ENCODE measurements at places on chromosomes 5 and 9. TPM values are rescaled to one million over a fixed set of nuclear protein-coding genes. Genes with fewer than 3 reads are reported as not detected.

- DNase-seq: no peak
Observed at GRCh38 chr5:43638546-43638945, 35.6 kb downstream of the NNT start.

DNA sequence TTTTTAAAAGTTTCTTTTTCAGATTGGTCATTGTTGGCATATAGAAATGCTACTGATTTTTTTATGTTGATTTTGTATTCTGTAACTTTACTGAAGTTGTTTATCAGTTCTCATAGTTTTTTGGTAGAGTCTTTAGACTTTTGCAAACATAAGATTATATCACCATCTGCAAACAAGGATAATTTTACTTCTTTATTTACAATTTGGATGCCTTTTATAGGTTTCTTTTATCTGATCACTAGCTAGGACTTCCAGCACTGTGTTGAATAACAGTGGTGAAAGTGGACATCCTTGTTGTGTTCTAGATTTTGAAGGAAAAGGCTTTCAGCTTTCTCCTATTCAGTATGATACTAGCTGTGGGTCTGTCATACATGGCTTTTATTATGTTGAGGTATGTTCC lies 170.3 kb downstream of the WDR70 start:
- DNase-seq: no peak

GRCh38 chr5:9838916-9839315 lies 208.8 kb upstream of the TAS2R1 start:
- DNase-seq: no peak

DNA sequence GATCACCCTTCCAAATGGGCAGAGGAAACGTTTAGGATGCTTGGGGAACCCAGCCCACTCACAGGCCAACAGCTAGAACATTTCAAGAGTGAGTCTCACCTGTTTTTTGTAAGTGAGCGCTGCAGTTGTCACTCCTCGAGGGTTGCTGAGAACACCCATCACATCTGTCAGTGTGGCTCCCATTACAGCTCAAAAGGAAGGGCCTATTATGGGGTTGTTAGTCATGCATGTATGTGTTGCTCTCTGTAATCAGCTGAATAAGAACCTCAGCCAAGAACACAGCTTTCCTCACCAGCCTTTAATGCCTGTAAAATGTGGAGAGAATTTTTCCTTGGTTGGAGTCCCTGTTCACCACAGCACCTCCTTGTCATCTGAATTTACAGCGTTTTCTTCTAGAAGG lies 196.3 kb upstream of the KLF4 start:
- no peak for DNase-seq

DNA sequence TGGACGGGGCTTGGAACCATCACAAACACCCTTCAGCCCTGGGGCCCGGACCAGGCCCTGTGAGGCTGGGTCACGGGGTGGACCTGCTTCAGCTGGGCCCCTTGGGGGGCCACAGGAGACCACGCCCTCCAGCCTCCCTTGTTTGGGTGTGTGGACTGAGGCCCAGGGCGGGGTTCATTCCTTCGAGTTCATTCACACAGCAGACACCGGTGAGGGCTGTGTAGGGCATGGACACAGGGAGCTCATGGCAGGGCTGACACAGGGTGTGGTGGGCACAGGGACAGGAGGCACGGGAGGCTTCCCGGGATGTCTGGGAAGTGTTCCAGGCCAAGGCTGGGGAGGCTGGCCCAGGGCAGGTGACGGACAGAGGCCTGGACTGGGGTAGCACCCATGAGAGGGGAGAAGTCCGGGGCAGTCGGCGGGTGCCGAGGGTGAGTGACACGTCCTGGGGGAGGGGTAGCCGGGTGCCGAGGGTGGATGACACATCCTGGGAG lies 8.9 kb downstream of the DNLZ start:
- DNase-seq: no peak

- no peak for DNase-seq
Observed at GRCh38 chr9:124257844-124258606, at the start of gene NEK6. Gene NEK6 (plus strand): TSS chr9:124257949. CDS start chr9:124301965, 44,016 bp downstream.

The UNC13B gene
- polyA plus RNA-seq: 30.7 TPM

DNA sequence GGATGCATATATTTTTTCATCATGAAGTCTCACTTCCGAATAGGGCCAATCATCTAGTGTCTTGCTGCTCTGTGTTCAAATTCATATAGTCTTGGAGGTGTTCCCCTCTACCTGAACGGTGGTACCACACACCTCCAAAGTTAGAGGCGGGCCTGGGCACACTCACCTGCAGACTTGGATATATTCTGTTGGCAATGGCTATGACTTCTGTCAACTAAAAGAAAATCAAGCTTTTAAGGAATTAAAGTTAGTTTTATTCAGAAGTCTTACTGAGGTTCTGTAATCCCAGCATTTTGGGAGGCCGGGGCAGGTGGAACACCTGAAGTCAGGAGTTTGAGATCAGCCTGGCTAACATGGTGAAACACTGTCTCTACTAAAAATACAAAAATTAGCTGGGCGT lies 2.6 kb upstream of the NIPAL4 start:
- DNase-seq: no peak

GRCh38 chr5:83510260-83510659 lies 38.7 kb downstream of the VCAN start:
- no peak for DNase-seq

DNA sequence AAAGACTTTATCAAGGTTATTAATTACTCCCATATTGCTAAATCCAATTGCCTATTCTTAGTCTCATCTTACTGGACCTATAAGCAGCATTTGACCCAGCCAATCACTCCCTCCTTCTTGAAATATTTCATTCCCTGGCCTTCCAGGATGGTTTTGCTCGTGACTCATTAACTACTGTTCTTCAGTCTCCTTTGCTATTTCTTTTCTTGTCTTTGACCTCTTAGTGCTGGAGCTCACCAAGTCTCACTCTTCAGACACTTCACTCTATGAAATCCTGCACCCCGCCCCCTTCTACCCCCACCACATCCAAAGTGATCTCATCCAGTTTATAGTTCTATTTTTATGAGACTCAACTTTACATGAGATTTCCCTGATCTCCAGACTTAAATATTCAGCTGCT lies 803.1 kb upstream of the WWC1 start:
- no peak for DNase-seq

DNA sequence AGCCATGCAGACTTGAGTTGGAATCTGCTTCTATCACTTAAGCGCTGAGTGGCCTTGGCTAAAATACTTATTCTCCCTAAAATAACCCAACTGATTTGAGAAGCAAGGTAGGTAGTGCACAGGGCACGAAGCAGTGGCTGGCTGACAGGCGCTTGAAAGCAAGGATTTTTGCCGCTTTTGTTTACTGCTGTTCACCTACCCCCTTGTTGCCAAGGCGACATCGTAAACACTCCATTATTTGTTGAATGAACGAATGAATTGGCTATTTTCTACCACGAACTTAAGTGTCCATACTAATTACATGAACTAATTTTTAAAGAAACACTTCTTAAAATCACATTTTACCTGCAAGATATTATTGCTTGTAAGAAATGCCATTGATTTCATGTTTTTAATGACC lies 98.0 kb downstream of the ANKH start:
- no peak for DNase-seq

GRCh38 chr5:456351-457194 lies 13.6 kb downstream of the EXOC3 start:
- DNase-seq: no peak

- no peak for DNase-seq
Observed at GRCh38 chr5:108813673-108814072, 66.0 kb downstream of the FER start.

- DNase-seq: no peak
Observed at GRCh38 chr5:125233944-125234343, 487.5 kb upstream of the ZNF608 start.

GRCh38 chr5:6850106-6850432 lies 136.8 kb downstream of the TENT4A start:
- DNase-seq: no peak

The GPR151 gene
- not detected for polyA plus RNA-seq

DNA sequence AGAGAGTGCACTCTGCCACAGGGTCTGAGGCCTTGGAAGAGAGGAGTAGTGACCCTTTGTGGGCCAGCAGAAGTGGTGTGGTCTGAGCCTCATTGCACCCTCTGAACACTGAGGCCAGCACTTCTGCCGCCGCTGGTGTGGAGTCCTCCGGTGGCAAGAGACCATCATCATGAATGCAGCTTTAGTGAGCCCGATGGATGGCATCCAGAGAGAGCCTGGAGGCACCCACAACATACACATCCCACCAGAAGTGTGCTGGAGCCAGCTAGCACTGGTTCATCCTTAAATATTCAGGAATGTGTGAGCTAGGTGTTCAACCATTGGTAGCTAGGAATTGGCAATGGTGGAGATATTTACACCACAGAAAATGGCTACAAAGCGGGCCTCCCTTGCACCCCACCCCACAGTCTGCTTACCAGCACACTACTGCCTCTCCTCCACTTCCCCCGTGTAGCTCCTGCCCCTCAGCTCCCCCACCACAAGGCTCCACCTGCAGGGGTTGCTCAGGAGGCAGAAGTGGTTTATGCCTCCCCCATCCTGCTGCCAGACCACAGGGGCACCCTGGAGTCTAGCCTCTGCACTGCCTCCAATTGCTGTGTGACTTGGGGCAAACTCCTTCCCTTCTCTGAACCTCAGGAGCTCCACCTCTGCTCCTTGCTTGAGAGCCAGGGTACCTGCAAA lies 16.4 kb downstream of the SLC6A7 start:
- DNase-seq: no peak

DNA sequence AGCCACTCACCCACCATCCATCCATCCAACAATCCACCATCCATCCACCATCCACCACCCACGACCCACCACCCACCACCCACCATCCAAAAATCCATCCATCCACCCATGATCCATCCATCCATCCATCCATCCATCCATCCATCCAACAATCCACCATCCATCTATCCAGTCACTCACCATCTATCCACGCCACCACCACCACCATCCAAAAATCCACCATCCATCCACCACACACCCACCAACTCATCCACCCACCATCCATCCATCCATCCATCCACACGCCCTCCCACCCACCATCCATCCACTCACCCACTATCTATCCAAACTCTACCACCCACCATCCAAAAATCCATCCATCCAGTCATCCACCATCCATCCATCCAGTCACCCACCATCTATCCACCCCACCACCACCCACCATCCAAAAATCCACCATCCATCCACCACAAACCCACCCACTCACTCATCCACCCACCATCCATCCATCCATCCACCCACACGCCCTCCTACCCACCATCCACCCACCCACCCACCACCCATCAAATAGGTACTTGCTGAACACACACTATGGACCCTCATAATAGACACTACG lies 9.0 kb downstream of the DPH7 start:
- DNase-seq: no peak

GRCh38 chr5:55187370-55187769 lies 14.4 kb upstream of the CDC20B start:
- DNase-seq: no peak
